ENCODE measurements at places on chromosomes 6 and 20.

DNA sequence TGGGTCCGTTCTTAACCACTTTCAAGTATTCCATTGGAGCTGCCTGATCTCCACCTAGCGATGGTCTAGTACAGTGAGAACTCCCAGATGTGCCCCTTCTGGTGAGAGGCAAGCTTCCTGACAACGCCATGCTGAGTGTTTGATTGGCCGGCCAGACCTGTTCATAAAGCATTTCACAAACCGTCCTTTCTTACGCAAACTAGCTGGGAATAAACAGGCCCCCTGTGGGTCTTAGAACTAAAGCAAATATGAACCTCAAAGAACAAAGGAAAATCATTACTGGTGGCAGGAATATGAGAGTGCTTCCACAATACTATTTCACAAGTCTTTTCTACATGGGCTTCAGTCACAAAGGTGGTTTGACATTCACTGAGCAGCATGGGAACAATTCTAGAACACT is 15.6 kb upstream of the GCNT2 start:
- DNase-seq = no peak

DNA sequence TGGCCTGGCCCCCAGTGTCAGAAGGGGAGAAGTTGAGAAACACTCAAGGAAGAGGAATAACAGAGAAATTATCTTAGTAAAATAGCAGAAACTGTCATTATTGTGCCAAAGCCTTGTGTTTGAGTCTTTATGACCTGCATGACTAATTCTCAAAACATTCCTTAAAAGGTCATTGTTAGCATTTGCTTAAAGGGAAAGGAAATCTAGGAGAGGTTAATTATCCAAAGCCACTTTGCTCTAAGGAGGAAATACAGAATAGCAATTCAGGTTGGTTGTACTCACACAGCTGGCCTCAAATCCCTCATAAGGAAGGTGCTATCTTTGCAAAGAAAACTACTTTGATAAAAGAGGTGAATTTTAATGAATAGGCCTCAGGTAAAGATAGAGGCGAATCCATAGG is 516.7 kb downstream of the CBLN4 start:
- DNase-seq = no peak

DNA sequence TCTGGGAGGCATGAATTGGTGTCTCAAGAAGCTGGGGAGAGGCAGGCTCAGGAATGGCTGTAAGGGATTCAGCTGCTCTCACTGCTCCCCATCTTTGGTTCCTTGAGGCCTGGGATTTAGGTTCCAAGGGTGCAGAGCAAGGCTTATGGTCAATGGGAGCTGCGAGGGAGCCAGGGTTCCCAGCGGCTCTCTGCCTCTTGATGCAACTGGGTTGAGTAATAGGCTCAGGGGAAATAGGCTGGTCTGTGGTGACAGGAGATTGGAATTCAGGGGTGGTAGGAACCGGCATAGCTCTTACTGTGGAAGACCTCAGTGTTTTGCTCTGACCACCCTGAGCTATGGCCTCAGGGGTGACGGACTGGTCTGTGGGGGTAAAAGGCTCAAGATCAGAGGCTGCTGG is 13.0 kb upstream of the NRM start:
- no peak for DNase-seq

DNA sequence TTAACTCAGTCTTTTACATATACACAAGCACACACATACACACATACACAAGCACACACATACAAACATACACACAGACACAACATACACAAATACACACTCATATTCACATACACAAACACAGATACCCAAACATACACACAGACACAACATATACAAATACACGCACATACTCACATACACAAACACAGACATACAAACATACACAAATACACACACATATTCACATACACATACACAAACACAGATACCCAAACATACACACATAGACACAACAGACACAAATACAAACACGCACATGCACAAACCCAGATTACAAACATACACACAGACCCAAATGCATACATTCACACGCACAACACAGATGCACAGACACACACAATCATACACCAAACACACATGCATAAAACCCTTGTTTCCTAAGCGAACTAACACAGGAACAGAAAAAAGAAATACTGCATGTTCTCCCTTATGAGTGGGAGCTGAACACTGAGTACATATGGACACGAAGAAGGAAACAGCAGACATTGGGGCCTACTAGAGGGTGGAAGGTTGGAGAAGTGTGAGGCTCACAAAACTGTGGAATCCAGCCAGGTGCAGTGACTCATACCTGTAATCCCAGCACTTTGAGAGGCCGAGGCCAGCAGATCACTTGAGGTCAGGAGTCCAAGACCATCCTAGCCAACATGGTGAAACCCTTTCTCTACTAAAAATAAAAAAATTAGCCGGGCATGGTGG is 34.2 kb downstream of the PIM1 start:
- no peak for DNase-seq

GRCh38 chr20:60857708-60858107 is 394.4 kb upstream of the CDH4 start:
- DNase-seq = no peak

DNA sequence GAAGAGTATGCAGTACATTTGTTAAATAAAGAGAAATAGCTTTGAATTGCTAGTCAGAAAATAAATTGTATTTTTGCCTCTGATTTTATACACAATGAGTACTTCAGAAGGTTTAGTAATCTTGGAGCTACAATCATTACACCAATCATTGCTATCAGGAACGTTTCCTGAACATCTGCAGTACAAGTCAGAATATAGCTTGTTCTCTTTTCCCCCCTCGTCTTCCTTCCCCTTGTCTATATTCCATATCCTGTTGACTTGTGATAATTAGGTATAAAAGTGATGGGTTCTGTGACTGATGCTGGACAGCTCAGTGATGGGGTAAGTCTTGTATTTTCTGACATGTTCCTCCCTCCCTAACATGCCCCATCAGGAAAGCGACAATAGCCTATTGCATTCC is 94.0 kb downstream of the AHI1 start:
- DNase-seq = no peak

- DNase-seq = no peak
These were observed 124.5 kb upstream of the AHI1 start for GRCh38 chr6:135622081-135622480.

DNA sequence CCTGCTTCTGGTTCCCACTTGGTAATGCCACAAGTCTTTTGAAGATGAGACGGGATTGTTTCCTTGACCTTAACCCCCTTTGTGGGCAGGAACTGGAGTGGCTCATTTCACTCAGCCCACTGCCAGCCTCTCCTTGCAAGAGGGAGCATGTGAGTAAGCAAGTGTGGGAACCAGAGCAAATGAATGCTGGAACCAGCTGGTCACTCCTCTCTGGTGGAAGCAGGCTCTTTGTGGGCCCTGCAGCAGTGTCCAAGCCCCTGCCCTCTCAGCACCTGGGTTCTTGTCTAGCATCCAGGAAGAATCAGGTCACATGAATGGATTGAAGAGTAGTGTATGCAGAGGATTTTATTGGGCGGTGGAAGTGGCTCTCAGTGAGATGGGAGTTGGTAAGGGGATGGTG is 944.5 kb downstream of the QKI start:
- no peak for DNase-seq

DNA sequence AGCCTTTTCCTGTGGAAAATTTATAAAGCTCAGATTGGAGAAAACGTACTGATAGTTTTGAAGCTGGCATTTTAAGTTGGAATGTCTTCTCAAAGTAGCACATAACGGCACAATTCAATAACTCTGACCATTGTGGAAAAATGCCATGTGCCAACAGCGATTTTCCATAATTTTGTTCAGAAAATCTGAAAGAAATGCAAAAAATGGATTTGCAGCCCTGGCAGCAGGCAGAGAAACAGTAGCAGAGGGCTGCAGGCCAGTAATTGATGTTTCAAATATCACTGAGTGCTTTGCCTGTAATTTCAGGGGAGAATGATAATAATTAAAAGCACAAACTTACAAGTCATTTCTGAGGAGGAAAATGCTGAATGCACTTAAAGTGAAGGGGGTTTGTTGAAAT is 507.4 kb downstream of the MAFB start:
- DNase-seq = no peak

- no peak for DNase-seq
These were observed 65.3 kb downstream of the TRPC4AP start for GRCh38 chr20:35027301-35027700.

DNA sequence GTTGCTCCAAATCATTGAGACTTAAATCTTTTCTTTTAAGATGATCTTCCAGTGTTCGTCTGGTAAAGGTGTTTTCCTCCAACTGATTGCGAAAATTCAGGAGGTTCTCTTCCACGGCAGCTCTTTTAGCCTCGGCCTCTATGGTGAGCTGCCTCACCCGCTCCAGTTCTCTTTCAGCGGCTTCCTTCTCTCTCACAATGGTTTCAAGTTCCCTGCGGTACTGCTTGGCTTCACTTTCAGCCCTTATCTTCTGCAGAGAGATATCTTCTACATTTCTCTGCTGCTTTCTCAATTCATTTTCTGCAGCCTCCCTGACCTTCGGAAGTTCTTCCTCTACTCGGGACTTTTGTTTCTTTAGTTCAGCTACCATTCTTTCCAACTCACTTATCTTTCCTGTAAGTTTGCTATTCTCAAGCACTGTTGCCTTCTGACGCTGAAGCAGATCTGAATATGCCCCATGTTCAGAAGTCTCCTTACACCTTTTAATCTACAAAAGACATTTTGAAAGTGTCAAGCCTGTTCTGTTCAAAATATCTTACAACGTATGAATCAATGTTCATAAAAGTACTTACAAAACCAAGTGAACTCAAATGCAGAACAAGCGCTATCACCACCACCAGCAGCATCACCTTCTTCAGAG is 22.3 kb downstream of the DST start:
- DNase-seq = no peak

- DNase-seq = no peak
These were observed 14.0 kb downstream of the DCBLD1 start for GRCh38 chr6:117496383-117496990.

GRCh38 chr20:46423342-46423741 is 16.9 kb upstream of the ELMO2 start:
- DNase-seq = no peak

DNA sequence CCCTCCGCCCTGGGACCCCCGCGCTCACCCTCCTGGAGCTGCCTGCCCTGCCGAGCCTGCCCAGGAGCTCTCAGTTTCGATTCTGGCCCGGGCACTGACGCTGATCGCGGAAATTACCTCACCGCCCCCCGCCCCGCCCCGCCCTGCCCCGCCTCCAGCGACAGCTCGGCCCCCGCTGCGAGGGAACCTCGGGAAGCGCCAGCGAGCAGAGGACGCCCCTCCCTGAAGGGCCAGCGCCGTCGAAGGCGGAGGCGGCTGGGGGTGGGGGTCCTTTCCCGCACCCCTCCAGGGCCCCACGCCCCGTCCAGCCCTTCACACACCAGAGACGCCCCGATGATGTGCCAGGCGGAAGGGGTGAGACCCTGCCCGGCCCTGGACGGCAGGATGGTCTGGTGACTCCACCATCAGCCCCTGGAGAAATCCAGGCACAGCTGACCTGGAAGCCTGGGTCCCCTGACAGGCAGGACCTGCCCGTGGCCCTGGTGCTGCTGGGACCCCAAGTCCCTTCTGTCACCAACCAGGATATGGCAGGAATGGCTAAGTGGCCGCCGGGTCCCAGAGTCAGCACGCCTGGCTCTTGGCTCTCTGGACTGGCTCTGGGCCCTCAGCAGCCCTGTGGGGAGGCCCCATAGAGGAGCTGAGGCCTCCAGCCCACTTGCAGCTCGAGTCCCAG is at the start of gene HELZ2:
Gene HELZ2, minus strand, starts transcription at position 84 of the 673 bp plus-strand sequence. CDS start 1,854 bp downstream, outside the sequence.
- no peak for DNase-seq

GRCh38 chr6:113370508-113371502 is 486.3 kb upstream of the MARCKS start:
- no peak for DNase-seq

GRCh38 chr6:170446841-170447560 is 106.1 kb downstream of the PSMB1 start:
- no peak for DNase-seq

GRCh38 chr6:156131221-156131903 is 645.8 kb upstream of the ARID1B start:
- no peak for DNase-seq

DNA sequence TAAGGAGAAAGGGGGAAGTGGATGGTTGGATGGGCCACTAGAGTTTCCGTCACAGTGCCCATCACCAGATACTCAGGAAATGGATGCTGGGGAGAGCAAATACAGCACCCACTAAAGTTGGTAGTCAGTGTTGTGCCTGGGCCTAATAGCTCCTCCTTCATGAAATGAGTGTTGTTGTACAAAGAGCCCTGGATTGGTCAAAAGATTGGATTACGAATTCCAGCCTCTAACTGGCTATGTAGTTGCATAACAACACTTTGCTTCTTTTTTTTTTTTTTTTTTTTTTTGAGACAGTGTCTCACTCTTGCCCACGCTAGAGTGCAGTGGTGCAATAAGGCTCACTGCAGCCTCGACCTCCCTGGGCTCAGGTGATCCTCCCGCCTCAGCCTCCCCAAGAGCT is 27.4 kb downstream of the KCNG1 start:
- no peak for DNase-seq

GRCh38 chr6:111184827-111185532 is 97.7 kb downstream of the SLC16A10 start:
- DNase-seq = no peak

DNA sequence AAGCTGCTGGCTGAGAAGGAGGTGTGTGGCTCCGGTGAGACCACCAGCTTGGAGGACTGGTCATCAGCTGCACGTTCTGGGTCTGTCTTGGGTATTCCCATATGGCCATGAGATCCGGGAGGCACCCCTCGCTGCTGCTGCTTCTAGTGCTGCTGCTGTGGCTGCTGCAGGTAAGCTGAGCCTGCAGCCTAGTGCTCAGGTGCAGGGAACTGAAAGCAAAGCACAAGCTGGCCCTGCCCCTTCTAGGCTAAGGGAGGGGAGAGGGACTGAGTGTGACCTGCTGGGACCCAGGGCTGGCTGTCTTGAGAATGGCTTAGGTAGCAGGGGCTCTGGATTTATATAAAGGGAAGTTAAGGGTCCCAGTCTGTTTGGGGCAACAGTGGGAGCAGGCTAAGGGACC is 403 bp downstream of the CDH26 start:
- no peak for DNase-seq

DNA sequence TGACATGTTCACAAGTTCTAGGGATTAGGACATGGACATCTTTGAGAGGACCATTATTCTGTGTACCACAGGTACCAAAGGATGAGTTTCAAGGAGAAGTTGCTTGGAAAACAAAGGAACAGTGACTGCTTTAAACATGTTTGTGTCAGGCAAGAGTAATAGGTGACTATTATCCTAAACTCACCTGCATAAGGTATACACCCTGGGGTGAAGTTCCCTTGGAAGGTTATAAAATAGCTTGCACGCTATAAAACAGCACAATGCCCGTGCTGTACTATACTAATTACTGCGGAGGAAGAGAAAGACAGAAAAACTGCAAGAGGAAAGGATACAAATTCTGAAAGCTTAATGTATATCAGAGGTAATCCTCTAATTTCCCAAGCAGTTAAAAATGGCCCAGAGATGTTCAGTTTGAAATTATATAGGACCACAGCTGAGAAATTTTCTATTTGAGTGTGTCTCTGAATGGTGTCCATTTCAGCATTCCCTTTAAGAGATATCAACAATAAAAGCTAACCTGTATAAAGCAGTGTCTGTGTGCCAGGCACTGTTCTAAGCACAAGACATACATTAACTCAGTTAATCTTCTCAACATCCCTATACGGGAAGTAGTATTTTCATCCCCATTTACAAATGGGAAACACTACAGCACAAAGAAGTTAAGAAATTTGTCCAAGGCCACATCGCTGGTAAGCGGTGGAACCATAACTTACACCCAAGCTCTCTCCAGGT is 19.7 kb downstream of the TBC1D32 start:
- no peak for DNase-seq

All from stimulated activated CD4-positive, alpha-beta T cell treated with anti-CD3 and anti-CD28 coated beads, Interleukin-1b, Interleukin-23, amount 100 ng/mL, for 1 hour (primary cell).